NCI-H1694 treated with DMSO at 0.1 percent for 48 hours (cell line): ENCODE measurements at places on chromosomes 3 and 15.

GRCh38 chr3:146100180-146100579 is 60.8 kb downstream of the PLOD2 start:
- no peak for DNase-seq

GRCh38 chr3:61981060-61981459 is 392.3 kb downstream of the FEZF2 start:
- no peak for DNase-seq

GRCh38 chr3:31248563-31248992 is 284.1 kb upstream of the STT3B start:
- no peak for DNase-seq

DNA sequence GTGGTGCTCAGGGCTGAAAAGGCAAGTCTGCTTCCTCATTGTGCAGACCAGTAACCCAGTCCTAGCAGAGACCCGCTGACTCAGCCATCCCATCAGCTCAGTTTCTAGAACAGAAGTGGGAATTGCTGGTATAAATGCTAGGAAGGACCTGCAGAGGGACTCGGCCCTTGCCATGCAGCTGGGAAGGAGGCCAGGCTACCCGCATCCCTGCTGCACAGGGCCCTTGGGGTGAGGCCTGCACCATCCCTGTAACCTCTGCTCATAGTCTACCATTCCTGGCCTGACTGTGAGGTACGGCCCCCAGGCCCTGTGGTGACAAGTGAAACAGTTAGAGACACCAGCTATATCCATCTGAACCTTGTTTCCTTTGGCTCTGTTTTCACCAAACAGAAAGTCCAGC is 23.5 kb downstream of the RAB6B start:
- no peak for DNase-seq

GRCh38 chr3:25454005-25454927 is 26.2 kb downstream of the RARB start:
- DNase-seq: no peak

- DNase-seq: no peak
Measured at GRCh38 chr3:52293491-52294319, 6.1 kb downstream of the GLYCTK start.

- DNase-seq: no peak
Measured at GRCh38 chr15:58312031-58312430, 119.8 kb upstream of the LIPC start.

GRCh38 chr15:82130248-82130647 is 84.4 kb upstream of the MEX3B start:
- no peak for DNase-seq

- no peak for DNase-seq
Measured at GRCh38 chr3:17038900-17039553, 154.3 kb downstream of the PLCL2 start.

GRCh38 chr3:112744825-112745566 is 101.7 kb downstream of the CD200R1L start:
- no peak for DNase-seq

DNA sequence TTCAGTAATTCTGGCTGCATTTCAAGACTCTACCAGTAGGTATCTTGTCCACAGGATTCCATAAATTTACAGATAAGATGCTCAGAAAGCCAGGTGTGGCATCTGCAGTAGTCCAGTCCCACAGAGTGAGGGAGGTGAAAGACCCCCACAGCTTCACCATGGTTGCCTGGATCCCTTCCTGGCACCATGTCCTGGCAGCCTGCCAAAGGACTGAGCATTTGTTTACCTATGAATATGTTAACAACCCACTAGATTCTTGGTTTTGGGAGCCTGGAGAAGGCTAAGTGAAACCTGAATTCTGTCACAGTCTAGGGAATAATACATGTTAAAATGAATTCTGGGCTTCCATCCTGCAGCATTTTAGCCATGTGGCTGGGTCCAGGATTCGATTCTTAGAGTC is 14.9 kb downstream of the CHST2 start:
- DNase-seq: peak; percentile 45

DNA sequence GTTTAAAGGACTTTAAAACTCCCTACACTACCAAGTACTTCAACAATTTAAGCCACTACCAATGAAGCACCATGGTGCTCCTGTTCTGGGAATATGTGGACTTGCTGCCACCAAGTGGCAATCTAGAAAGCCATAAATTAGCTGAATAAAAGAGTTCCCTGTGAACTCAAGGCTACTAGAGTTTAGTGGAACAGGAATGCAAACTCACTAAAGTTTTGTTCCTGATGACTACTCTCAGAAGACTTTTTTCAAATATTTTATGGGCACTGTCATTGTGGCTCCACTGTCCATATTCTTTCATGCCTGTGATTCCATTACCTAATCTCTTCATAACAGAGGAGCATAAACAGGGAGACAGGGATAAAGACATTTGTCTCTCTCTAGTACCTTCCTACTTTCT is 63.9 kb downstream of the TMCC1 start:
- DNase-seq: peak; percentile 52

DNA sequence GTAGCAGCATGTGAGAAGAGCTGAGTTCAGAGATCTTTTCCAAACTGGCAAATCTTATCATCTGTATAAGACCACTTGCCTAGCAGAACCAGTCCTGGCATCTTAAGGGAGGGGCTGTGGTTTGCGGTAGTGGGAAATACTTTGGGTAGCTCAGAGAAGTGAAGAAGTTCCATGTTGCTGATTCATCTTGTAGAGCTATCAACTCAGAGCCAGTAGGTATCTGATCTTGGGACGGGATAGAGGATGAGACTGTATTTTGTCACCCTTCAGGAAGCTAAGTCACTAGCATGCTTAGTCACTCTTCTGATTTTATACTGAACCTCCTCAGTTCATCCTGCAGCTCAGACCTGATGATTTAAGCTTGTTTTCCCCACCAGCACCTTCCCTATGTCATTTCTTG is 211.4 kb downstream of the NR1D2 start:
- no peak for DNase-seq

GRCh38 chr3:160778480-160778879 is 22.4 kb downstream of the PPM1L start:
- DNase-seq: no peak

DNA sequence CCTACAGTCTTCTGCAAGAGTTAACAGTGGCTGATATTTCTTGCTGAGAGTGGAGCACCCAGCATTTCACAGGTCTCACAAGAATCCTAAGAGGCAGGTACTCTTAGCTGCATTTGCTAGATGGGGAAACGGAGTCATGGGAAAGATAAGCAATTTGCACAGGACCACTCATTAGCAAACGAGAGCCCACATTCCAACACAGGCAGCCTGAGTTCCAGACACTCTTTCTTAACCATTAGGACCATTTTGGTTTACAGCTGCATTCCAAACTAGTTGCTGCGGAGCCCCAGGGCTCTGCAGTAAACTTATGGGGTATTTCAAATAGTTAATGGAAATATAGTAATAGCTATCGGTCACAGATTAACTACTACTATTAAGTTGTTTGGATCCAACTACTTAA is 42.5 kb downstream of the LYZL4 start:
- no peak for DNase-seq

DNA sequence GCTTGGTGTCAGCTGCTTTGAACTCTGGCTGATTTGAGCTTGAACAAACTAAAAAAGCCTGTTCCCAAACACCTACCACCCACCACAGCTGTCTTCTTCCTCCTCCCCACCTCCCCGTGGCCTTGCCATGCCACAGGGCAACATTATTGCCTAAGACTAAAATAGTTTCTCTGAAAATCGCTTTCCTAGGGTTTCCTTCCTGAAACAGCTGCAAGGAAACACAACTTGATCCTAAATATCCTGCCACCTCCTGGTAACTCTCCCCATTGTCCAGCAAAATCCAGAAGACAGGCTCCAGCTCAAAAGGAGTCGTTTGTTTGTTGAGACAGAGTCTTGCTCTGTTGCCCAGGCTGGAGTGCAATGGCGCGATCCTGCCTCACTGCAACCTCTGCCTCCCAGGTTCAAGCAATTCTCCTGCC is 193.9 kb upstream of the TPM1 start:
- no peak for DNase-seq
